ENCODE measurements at places on chromosomes 5 and 9.

DNA sequence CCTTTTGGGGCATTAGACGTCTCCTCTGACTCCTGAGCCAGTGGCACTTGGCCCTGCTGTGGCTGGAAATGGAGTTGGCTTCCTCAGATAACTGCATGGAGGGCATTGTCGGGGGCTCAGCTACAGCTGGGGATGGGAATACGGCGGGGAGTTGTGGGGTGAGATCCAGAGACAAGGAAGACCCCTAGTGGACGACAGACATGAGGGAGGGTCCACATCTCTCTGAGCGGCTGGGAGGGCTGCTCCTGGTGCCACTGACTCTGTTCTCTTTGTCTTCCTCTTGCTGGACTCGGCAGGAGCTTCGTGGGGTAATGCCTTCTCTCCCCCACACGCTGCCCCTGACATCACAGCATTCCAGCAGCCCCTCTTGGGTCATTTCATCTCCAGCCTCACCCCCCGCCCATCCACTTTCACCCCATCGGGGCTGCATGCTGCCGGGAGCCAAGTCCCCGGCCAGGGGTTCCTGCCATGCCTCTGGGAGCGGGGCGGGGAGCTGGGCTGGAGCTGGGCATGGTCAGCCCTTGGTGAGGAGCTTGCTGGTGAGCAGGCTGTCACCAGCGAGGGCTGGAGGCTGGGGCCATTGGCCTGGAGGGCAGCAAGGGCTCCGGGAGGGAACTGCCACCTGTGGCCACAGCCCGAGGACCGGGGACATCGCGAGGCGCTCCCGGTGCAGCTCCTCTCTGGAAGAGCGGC lies 172.3 kb downstream of the CACNA1B start:
- peak; percentile 45 for DNase-seq

DNA sequence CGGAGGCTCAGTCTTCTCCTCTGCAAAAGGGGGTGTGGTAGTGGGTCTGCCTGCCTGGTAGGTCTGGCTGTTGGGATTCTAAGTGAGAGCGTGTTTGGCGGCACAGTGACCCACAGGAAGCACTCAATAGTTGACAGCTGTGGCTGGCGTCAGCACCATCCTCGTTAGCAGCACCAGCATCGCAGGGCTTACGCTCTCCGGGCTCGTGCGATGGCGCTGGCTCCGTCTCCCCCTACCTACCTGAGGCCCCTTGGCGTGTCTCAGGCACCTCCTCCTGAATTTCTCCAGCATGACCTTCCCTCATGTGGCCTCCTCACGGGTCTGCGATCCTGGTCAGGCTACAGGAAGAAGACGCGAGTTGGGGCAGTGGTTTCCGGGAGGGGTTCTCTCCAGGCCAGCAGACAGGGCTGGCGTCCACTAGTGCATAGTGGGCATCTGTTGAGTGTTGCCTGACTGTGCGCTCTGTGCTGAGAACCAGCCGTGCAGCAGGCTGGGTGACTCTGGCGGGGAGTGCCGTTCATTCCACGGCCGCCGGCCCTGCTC lies 66.9 kb downstream of the HMCN2 start:
- DNase-seq = no peak

DNA sequence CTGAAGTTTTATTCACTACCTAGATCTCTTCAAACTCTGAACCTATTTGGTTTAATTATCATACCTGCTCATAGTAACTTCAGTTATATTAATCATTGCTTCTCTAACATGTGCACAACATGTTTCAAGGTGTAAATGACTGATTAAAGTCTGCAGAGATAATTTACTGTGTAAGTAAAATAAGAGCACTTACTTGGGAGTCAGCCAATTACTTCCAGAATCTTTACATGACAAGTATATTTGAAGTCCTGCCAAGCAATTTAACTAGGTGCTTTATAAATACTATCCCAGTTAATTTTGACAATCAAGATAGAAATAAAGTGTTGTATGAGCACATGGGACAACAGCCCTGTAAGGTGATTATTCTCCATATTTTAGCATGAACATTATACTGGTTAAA lies 109.9 kb downstream of the RFX3 start:
- DNase-seq = no peak

DNA sequence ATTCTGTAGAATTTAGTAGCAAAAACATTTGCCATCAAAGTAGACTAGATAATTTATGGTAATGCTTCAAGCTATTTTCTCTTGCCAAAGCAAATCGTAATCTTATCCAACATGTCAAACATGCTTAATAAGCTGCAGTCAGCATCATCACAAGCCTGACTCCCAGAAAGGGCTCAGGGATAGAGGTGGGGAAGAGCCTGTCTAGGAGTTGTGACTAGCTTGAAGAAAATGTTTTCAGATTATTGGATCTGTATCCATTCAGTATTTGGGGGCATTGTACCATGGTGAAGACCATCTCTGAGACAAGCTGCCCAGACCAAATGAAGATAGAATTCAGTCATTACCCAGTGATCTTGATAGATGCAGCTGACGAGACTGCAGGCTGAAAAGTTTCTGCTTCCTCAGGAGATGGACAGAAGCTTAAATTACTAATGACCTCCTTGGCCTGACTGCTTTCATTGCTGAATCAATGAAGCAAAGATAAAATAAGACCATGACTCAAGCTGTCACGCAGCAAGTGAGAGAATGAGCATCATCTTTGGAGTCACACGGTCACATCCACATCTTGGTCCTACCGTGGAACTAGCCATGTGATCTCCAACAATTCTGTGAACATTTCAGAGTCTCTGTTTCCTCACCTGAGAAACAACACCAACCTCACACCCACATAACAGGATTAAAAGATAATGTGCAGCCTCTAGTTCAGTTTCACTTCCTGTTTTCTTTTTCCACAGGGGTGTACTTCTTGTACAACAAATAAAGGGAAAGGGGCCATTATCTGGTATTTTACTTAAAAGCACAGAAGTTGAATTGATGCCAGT lies 9.4 kb downstream of the ERAP2 start:
- DNase-seq = no peak

- peak; percentile 40 for DNase-seq
Measured at GRCh38 chr5:22372376-22372775, 480.8 kb downstream of the CDH12 start.

- no peak for DNase-seq
Measured at GRCh38 chr5:123084730-123085605, 4.1 kb upstream of the PRDM6 start.

GRCh38 chr5:130323804-130324454 lies 419.7 kb downstream of the CHSY3 start:
- DNase-seq = no peak

GRCh38 chr5:73104326-73104725 lies 16.0 kb upstream of the TMEM171 start:
- DNase-seq = no peak

DNA sequence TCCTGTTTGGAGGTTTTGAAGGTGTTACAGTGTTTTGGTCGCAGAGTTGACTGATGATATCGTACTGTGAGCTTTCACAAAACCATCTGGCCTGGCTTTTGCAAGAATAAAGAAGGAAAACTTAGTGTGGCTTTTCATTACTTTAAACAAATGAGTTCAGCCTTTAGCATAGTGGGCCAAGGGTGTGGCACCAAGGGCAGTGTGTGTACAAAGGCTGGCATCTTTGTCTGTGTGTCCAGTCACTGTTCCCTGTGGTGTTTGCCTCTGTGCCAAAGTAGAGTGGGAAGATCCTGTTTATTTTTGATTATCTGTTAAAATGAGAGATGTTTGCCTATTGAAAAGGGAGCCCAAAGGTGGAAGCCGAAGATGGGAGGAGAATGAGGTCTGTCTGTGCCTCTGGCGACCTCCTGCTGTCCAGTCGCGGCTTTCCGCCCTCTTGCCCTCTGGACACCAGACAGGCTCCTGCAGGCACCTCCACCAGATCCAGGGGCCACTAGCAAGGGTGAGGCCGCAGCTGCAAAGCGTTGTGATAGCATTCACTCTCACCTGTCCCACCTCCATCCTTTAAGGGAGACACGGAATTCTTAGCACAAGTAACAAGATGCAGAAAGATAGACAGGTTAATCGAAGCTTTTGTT lies 113.7 kb downstream of the TRIO start:
- DNase-seq = no peak

DNA sequence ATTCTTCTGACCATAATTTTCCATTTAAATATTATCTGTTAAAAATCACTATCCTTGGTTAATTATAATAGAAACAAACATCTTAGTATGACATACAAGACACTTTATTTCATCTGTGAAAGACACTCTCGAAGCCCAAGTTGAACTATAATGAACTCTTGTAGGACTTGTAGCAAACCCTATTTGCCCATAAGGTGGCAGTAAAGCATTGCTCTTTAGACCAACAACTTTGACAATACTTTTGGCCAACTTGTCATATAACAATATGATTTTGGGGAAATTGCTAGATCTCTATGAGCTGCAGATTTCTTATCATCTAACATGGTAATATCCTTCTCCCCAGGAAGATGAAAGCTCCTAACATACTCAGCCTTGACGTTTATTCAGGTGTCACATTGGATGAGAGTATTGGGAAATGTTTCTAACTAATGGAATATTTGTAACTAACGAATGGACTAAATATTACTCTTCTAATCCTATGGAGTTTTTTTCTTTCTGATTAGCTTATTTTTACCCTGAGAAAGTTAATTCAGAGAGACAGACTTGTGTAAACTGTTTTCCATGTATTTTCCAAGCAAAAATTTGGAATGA lies 11.0 kb downstream of the SPINK14 start:
- DNase-seq = no peak

DNA sequence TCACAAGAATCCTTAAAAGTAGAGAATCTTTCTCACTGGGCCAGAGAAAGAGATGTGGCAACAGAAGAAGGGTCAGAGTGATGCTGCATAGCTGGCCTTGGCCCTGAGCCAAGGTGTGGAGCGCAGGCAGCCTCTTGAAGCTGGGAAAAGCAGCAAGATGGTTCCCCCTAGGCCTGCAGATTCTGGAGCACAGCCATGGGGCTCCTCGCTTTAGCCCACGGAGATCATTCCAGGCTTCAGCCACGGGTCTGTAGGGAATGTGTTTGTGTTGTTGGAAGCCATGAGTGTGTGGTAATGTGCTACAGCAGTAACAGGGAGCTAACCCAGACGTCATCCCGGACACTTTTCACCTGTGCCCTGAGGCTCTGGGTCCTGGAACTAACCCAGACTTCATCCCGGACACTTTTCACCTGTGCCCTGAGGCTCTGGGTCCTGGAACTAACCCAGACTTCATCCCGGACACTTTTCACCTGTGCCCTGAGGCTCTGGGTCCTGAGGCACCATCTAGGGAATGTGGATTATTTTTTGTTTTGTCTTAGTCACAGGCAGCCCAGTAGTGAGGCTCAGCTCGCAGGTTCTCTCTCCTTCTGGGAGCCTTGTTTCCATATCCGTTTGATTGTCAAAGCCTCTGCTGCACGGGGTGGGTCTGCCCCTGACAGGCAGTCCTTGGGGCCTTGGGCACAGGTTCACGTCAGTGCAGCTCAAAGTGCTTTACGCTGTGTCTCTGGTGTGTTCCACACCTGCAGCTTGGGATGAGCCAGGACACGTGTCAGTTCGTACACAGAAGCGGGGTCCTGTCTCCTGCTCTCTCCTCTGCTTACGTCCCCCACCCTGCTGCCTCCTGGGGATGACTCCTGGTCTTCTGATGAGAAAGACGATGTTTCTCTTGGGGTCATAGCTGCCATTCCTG lies 56.3 kb upstream of the EXOC3 start:
- DNase-seq = peak; percentile 40

- DNase-seq = no peak
Measured at GRCh38 chr5:72141440-72142355, 34.4 kb downstream of the MAP1B start.

GRCh38 chr9:28598408-28598807 lies 1025.1 kb upstream of the C9orf72 start:
- no peak for DNase-seq

- peak; percentile 93 for DNase-seq
Measured at GRCh38 chr5:114361724-114362196, at the start of gene KCNN2. Gene KCNN2 (plus strand): TSS chr5:114362070. CDS start chr5:114362140, 70 bp downstream.

DNA sequence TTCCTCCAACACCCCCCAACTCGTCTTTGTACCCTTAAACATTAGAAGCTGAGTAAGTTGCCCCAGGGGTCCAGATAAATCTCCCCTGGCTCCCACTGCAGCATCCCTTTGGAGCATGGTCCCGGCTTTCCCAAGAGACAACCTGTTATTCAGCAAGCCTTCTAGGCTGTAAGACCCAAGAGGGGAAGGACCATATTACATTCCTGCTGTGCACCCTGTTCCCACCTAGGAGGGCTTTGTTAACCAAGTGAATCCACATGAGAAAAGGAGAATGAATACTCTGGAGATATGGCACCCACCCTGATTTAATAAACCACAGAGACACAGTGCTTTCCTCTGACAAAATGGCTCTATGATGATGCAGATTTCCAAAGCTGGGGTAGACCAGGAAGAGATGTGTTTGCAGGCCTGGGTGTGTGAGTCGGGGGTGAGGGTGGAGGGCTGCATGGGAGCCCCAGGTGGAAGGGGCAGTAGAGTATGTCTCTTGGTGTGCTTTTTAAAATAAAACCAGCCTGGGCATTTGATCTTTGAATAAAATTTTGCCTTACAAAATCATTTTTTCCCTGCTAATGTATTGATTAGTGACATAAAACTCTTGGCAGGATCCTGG lies 325.2 kb downstream of the DRD1 start:
- DNase-seq = no peak

DNA sequence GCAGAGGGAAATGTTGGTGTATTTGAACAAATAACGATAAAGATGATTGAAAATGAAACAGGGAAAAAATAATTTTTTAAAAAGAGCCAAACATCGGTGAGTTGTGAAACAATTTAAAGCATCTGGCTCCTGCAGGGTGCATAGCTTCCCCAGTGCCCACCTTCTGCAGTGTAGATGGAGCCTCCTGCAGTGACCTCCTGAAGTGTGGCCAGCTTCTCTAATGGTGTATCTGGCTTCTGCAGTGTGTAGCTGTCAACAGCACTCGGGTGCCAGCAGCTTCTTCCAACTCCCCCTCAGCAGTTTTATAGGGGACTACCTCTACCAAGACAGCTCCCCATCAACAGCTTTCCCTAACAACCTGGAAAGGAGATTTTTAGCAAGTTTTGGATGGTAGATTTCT lies 279.4 kb upstream of the SEMA6A start:
- no peak for DNase-seq

- DNase-seq = no peak
Measured at GRCh38 chr9:127154390-127155191, 32.2 kb upstream of the ANGPTL2 start.

- no peak for DNase-seq
Measured at GRCh38 chr5:117220730-117221129, 646.1 kb upstream of the SEMA6A start.

- DNase-seq = no peak
Measured at GRCh38 chr5:36575361-36575781, 31.0 kb upstream of the SLC1A3 start.
